Renal pelvis (tissue), 12 donors: ENCODE measurements at places on chromosomes 1 and 21. TPM values are rescaled to one million over a fixed set of nuclear protein-coding genes. Genes with fewer than 3 reads are reported as not detected.

DNA sequence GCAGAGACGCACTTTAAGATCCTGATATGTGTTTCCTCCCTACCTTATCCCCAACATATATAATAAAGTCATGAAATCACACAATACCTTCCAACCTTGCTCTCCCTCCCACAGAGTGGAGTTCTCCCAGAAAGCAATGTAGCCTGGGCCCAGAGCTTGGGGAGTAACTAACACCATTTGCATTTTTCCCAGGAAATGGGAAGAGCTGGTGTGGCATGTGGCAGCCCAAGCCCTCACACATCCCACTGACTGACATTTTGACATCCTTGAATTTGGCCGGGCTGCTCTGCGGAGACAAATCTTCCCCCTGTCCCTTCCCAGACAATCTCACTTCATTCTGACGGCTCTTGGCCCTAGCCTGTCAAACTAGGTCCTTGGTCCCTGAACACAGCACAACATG is 37.0 kb upstream of the ATP2B4 start:
- no peak for DNase-seq

DNA sequence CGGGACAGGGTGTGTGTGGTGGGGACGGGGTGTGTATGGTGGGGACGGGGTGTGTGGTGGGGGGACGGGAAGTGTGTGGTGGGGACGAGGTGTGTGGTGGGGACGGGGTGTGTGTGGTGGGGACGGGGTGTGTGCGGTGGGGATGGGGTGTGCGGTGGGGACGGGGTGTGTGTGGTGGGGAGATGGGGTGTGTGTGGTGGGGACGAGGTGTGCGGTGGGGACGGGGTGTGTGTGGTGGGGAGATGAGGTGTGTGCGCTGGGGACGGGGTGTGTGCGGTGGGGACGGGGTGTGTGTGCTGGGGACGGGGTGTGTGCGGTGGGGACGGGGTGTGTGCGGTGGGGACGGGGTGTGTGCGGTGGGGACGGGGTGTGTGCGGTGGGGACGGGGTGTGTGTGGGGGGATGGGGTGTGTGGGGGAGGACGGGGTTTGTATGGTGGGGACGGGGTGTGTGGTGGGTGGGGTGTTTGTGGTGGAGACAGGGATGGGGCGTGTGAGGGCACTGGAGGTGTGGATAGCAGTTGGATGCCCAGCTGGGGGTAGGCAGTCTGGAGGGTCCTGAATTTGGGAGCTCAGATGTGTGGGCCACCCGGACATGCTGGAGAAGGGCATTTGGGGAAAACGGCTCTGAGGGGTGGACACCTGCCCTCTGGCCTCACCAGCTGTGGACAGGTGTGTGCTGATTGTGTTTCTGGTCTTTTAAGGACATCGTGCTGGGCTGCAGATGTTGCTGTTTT is 16.9 kb downstream of the IBA57 start:
- no peak for DNase-seq

DNA sequence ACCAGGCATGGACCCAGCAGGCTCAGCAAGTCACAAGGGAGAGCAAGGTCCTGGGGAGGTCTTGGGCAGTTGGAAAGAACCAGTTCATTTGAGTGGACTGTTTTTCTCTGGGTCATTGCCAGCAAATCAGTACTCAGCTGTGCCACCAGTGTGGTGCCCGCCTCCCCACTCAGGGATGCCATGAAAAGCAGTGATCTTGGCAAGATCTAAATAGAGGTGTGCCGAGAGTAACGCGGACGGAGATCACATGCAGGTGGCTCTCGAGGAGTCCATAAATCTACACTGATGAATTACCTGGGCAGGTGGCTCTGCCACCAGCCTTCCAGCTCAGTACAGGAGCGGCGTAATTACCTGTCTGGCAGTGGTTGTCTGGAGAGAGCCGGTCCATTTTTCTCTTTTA is 642.2 kb downstream of the PTPRU start:
- no peak for DNase-seq

DNA sequence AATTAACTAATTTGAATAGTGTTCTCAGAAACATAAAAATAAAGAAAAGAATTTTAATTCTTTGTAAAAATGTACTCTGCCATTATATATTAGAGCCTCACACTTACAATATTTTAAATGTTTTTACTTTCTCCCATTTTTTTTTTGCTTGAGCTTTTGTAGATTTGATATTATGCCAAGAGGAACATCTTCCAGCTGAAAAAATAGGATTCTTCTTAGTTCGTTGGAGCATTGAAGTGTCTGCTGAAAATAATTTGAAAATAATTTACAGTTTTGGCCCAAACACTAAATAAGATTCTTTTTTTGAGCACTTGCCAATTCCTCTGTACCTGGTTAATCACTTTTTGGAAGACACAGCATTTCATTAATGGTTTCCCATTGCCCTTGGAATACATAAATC is 175.0 kb upstream of the COL11A1 start:
- DNase-seq = no peak

PADI2 gene
- polyA plus RNA-seq = 2.6 TPM

CENPF gene
- 78.8 TPM for polyA plus RNA-seq

PTPRU gene
- polyA plus RNA-seq = 19.5 TPM

RXFP4 gene
- 0.24 TPM for polyA plus RNA-seq

LRRC38 gene
- polyA plus RNA-seq = 0.16 TPM

RHBDL2 gene
- 1.6 TPM for polyA plus RNA-seq

DNA sequence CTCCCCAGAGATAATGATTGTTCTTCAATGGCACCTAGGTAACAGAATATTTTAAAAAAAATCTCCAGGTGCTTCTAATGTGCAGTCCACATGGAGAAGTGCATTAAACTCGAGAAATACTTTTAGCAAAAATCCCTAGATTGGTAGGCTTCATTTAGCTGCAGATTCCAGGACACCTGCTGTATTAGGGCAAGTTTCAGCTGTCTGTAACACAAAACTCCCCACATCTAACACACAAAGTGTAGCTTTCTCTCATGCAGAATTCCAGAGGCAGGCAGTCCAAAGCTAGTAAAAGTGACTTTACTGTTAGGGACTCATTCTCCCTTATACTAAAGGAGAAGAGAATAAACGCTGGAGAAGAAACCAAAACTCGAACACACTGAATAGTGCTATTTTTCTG is 1414.3 kb upstream of the B3GALT2 start:
- DNase-seq = no peak

IL22RA1 gene
- 4.6 TPM for polyA plus RNA-seq

UBL4B gene
- not detected for polyA plus RNA-seq

DNA sequence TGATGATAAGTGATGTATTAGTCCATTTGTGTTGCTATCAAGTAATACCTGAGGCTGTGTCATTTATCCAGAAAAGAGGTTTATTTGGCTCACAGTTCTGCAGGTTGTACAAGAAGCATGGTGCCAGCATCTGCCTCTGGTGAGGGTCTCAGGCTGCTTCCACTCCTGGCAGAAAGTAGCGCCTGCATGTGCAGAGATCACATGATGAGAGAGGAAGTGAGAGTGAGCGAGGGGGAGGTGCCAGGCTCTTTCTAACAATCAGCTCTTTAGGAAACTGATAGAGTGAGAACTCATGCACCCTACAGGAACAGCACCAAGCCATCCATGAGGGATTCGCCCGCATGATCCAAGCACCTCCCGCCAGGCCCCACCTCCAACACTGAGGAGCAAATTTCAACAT is 2.2 kb upstream of the FHAD1 start:
- no peak for DNase-seq

- DNase-seq = no peak
Observed at GRCh38 chr1:11703357-11704193, 12.1 kb downstream of the DRAXIN start.

- no peak for DNase-seq
Observed at GRCh38 chr1:165424454-165425216, 20.3 kb downstream of the RXRG start.

- no peak for DNase-seq
Observed at GRCh38 chr1:189619682-189620332, 857.9 kb downstream of the BRINP3 start.

CRP gene
- polyA plus RNA-seq = not detected

DNA sequence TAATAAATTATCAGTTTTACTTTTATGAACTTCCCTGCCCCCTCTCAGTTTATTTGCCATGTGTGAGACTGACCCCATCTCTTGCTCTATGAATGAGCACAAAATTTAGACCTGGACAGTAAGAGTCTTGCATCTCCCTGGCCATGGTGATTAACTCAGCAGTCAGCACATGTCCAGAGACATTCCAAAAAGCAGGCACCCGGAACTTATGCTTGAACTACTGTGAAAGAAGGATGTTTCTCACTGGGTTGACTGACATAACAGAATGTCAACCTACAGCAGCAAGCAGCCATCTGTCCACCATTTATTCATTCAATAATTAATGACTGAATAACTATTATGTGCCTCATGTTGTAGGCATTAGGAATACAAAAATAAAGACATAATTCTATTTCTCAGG is 11.3 kb upstream of the SEC16B start:
- DNase-seq = no peak

CLDN8 gene
- 70.9 TPM for polyA plus RNA-seq

DNA sequence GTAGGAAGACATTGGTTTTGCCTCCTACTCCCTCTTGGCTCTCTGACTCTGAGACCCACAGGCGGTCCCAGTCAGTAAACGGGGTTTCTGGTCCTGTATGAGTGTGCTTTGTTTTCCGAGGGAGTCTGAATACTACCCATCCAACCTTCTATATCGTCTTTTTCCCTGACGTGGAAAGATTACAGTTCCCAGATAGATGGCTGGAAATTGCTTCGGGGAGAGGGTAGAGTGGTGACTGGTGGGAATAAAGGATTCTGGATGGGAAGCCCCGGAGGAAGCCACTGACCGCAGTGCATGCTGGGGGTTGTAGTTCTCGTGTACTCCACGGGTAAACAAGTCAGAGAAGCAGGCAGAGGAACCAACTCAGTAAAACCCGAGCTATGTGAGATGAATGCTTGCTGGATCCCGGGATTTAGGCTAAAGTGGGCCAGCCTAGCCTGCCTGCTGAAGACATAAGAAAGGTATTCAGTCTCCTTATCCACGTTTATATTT is 66.2 kb upstream of the IRF2BP2 start:
- peak; percentile 78 for DNase-seq

DNA sequence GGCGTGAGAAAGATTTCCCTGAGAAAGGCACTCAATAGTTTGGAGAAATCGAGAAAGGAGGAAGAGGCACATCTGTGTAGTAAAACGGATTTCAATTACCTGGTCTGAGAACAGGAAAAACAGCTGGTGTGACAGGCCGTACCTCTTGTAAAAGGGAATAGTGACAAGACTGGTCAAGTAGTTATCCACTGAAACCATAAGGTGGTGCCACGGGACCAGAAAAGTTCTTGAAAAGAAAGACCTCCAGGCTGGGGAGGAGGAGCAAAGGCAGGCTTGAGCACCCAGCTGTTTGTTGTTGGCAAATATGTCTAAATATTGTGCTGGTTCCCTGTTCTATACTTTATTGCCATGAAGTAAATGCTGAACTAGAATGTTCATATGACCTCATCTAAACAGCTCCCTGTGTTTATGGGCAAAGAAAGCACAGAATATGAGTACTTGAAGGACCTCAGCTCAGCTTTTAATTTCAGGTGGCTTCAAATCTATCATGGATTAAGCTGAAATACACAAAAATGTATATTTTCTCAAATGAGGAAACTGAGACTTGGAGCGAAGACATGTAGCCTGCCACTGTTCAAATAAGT is 4.0 kb downstream of the HAO2 start:
- peak; percentile 73 for DNase-seq

CTTNBP2NL gene
- 42.1 TPM for polyA plus RNA-seq

- no peak for DNase-seq
Observed at GRCh38 chr1:3548156-3548893, 63.0 kb downstream of the MEGF6 start.

- DNase-seq = no peak
Observed at GRCh38 chr1:39427912-39428311, 63.5 kb upstream of the BMP8A start.

LAMTOR2 gene
- 55.9 TPM for polyA plus RNA-seq

- DNase-seq = peak; percentile 14
Observed at GRCh38 chr1:117493906-117494305, 111.9 kb upstream of the TENT5C start.

GRCh38 chr1:185654952-185655314 is 79.3 kb upstream of the HMCN1 start:
- DNase-seq = no peak

GRCh38 chr21:22691658-22692057 is 1693.4 kb downstream of the NCAM2 start:
- no peak for DNase-seq

TNFRSF1B gene
- 5.9 TPM for polyA plus RNA-seq

DNA sequence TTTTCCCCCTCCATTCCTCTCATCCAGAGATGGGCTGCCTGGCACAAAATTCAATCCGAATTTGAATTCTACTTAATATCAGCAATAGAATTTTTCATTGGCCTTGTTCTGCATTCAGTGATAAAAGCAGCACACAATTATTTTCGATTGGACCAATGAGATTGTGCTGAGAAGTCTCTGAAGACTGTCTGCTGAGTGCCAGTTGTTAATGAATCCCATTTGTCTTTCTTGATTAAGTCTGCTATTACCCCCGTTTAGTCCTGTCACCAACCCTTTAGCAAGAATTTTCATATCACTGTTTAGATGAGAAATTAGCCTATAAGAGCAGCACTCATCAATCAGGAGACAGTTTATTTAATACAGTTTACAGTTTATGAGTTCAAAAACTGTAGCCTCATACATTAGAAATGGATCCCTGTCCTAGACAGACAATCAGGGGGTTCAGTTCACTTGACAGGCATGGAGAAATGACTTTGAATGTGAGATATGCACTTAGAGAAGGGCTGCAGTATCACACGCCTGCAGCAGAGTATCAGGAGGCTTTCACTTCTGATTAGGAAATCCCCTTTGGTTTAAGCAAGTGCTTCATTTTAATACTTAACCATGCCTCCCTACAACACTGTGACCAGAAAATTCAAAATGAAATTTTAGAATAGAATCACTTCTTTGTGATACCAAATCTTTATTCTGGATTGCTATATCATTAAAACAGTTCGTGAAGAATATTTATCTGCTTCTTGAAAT is 304.7 kb upstream of the PTBP2 start:
- DNase-seq = no peak

GRCh38 chr1:55572878-55573734 is 357.9 kb upstream of the USP24 start:
- DNase-seq = no peak

RGS5 gene
- polyA plus RNA-seq = 11.5 TPM

DNA sequence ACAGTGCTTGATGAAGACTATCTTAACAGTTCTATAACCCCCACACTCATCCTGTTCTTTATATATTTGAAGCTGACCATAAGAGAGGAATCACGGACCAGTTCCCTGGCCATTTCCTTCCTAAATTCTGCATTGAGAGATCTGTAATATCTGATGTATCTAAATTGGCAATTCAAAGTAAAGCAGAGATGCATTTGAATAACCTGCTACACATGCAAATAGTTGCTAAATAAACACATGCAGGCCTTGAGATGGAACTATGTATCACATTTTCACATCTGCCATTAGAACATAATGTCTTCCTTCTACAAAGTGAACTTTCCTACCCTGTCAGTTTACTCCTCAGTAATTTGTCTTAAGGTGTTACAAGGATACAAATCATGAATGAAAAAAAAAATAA is 20.4 kb upstream of the PGBD2 start:
- DNase-seq = no peak

- DNase-seq = peak; percentile 77
Observed at GRCh38 chr1:209569455-209570207, 13.9 kb upstream of the CAMK1G start.
